NCI-H1417 (cell line): ENCODE measurements at places on chromosomes 16 and 17.
A peak's percentile ranks its signal among the peaks of the same experiment; 100 is the strongest.

DNA sequence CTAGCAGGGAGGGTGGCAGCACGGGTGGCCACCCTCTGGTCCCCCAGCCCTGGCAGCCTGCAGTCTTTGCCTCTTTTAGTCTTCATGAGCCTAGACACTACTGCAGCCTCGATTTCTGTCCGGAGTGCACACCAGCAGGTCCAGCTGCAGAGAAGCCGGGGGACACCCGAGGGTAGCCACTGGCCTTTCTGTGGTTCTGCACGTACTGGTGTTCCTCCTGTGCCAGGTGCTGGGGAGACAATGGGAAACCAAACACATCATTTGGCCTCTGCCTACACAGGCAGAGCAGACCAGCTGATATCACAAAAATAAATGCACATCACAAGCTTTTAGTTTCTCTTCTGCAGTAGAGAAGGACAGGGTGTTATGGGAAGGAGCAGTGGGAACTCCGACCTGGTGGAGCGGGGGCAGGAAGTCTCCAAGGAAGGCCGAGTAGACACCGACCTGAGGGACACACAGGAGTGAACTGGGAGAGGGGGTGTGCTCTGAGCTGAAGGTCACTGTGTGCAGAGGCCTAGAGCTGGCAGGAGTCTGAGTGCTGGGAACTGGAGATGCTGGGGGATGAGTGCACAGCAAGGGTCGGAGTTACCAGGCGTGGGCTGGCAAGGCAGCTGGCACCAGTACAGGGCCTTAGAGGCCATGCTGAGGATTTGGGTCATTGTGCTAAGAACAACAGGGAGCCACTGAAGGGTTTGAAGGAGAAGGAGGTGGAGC, 23.1 kb downstream of the GPT2 start:
- DNase-seq: no peak

- no peak for DNase-seq
Measured at GRCh38 chr17:16322636-16323035, 30.6 kb downstream of the CENPV start.

GRCh38 chr17:18963126-18964017, 11.4 kb downstream of the SLC5A10 start:
- DNase-seq: no peak

GRCh38 chr16:66175058-66175457, 191.4 kb upstream of the CDH5 start:
- no peak for DNase-seq

DNA sequence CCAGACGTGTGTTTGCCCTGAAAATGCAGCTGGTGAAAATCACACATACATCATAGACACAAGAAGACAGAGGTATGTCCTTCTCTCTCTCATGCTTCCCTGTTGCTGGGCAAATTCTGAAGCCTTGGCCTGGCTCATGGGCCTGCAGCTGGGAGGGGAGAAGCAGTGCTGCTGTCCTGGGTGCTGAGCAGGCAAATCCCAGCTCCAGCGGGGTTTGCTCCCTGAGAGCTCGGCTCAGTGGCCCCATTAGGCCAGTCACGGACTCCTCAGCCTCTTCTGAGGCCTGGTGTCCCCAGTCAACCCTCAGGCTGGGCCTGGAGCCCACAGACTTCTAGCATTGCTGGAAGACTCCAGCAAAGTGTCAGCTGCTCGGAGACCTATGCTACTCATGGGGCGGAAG, 11.7 kb downstream of the RHBDL3 start:
- DNase-seq: no peak

DNA sequence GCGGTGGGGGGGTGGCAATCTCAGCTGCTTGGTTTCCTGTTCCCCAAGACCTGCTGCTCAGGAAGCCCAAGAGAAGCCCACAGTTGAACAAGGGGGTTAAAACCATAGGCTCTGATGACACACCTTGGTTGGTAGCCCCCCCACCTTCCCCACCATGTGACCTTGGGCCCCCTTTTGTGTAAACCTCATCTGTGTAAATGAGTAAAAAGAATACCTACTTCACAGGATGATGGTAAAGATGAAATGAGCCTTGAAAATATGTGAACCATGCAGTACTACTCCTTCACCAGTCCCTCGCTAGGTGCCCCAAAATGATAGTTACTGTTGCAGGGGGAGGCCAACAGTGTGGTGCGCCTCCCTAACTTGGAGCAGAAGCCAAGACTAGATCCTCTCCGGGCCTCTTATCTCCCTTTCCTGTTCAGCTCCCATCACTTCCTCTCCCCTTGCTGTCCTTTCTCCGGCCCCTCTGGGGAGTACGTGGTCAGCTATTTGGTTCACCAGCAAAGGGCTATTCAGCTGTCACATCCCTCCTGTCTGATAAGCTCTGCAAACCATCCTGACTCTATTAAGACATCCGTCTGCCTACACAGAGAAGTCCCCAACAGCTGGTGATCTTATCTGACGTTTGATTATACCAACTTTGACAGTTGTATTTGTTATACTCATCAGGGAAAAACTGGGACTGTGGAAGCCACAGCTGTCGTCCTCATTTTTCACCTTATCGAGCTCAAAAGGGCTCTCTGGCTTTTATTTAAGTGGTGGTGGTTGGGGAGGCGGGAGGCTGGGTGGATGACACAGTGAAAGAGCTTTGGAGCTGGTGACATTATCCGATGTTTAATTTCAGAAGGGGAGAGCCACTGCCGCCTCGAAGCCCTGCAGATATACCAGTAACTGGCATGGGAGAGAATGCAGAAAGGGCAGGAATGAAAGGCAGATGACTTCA, 19.9 kb downstream of the DCAKD start:
- no peak for DNase-seq

GRCh38 chr16:83711069-83711468, 96.7 kb upstream of the HSBP1 start:
- DNase-seq: peak; percentile 1

GRCh38 chr17:2042933-2043332, 1.1 kb downstream of the OVCA2 start:
- DNase-seq: no peak

- DNase-seq: no peak
Measured at GRCh38 chr17:68612209-68612922, 11.2 kb upstream of the FAM20A start.

DNA sequence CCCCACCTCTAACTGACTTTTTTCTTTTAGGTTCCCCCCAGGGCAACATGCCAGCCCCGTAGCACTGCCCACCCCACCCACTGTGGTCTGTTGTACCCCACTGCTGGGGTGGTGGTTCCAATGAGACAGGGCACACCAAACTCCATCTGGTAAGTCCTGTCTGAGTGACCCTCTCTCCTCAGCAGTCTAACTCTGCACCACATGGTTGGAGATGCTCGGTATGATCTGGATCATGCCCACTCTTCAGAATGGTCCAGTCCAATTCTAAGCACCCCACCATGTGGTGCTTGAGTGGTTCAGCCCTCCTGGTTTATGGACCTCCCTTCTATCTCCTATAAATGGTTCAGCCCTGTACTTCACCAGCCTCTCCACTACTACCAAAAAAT, 5.9 kb downstream of the KDM6B start:
- DNase-seq: no peak

DNA sequence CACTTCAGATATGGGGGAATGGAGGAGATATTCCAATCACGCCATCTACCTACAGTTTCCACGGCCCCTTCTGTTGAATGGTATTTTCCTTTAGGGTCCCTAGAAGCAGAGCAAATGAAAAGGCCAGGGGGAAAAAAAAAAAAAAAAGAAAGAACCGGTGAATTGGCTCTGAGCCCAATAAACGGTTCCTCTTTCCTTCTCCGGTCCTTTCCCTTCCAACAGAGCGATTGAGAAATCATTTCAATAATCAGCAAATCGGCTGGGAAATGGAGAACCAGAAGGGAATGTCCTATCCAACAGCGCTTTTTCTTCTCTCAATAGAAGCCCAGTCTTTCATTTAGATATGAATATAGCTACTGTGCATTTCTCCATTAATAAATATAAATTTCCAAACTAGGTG, 26.8 kb upstream of the HOXB13 start:
- no peak for DNase-seq

DNA sequence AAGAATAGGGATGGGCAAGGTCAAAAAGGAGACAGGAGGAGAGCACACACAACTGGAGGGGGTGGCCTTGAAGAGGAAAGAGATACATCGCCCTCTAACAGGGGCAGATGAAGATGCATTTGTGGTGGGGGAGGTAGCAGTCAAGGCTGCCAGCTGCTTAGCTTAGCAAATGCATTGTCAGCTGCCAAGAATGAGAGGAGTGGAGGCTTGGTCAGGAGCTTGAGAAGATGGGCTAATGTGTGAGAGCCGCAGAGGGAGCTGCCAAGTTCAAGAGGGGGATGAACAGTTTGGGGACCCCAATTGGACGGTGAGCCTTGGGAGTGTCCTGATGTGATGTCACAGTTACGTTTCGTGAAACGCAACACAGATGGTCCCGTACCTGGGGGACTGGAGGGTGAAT, 28.9 kb upstream of the GNA13 start:
- DNase-seq: no peak
